ENCODE measurements at places on chromosomes 7 and 10. TPM values are rescaled to one million over a fixed set of nuclear protein-coding genes. Genes with fewer than 3 reads are reported as not detected.
A peak's percentile ranks its signal among the peaks of the same experiment; 100 is the strongest.

MYH16 gene
- total RNA-seq, result not detected

TBX20 gene
- 1.5 TPM for total RNA-seq

ALOX5 gene
- 1.2 TPM for total RNA-seq

LRGUK gene
- total RNA-seq, result 0.47 TPM

ASB10 gene
- not detected for total RNA-seq

- no peak overlapping the region for H3K27ac ChIP-seq
- no peak for DNase-seq
- H3K27me3 ChIP-seq, result peaks cover 6% of the 10 kb centered on the region
- no peaks in the 10 kb centered on the region for H3K4me1 ChIP-seq
- H3K4me3 ChIP-seq, result no peak overlapping the region
Observed at GRCh38 chr10:79498291-79498829, 14.0 kb upstream of the EIF5AL1 start.

- no peaks in the 10 kb centered on the region for H3K36me3 ChIP-seq
- no peak for DNase-seq
- H3K27ac ChIP-seq, result no peak overlapping the region
- H3K4me1 ChIP-seq, result no peaks in the 10 kb centered on the region
Observed at GRCh38 chr7:136925556-136925955, 57.1 kb downstream of the CHRM2 start.

- H3K27me3 ChIP-seq, result no peaks in the 10 kb centered on the region
- no peaks in the 10 kb centered on the region for H3K4me1 ChIP-seq
- H3K36me3 ChIP-seq, result no peaks in the 10 kb centered on the region
- no peak overlapping the region for H3K27ac ChIP-seq
Observed at GRCh38 chr7:17599733-17600339, 301.4 kb downstream of the AHR start.

GRCh38 chr10:98460837-98461499, 14.2 kb upstream of the HPS1 start:
- H3K4me3 ChIP-seq, result no peak overlapping the region
- no peak overlapping the region for H3K27ac ChIP-seq
- no peaks in the 10 kb centered on the region for H3K4me1 ChIP-seq
- H3K36me3 ChIP-seq, result no peaks in the 10 kb centered on the region
- H3K27me3 ChIP-seq, result no peaks in the 10 kb centered on the region

DNA sequence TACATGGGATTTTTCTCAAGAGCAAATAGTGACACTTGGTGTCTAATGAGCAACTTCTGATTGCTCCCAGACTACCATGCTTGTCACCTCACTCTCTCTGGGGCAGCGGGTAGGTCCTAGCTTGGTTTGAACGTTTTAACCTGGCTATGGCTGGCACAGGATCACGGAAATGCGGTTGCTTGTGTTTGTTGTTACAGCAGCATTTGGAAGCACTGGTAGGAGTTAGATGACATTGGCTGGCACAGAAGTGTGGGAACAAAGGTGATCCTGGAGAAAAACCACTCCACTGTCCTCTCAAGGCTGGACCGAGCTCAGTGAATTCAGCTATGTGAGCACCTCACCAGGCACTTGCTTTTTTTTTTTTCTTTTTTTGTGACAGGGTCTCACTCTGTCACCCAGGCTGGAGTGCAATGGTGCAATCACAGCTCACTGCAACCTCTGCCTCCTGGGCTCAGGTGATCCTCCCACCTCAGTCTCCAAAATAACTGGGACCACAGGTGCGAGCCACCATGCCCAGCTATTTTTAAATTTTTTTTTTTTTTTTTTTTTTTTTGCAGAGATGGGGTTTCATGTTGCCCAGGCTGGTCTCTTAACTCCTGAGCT, 3.5 kb upstream of the PFKFB3 start:
- no peak for DNase-seq
- H3K4me1 ChIP-seq, result peaks cover 27% of the 10 kb centered on the region
- H3K27ac ChIP-seq, result no peak overlapping the region
- H3K4me3 ChIP-seq, result no peak overlapping the region

GRCh38 chr7:38306914-38307313, 33.5 kb upstream of the TARP start:
- H3K4me3 ChIP-seq, result no peak overlapping the region
- H3K36me3 ChIP-seq, result no peaks in the 10 kb centered on the region
- DNase-seq, result no peak

- H3K27ac ChIP-seq, result no peak overlapping the region
- no peaks in the 10 kb centered on the region for H3K27me3 ChIP-seq
- H3K4me1 ChIP-seq, result no peaks in the 10 kb centered on the region
- peaks cover 36% of the 10 kb centered on the region for H3K36me3 ChIP-seq
Observed at GRCh38 chr7:92002720-92003119, 62.1 kb downstream of the AKAP9 start.

DNA sequence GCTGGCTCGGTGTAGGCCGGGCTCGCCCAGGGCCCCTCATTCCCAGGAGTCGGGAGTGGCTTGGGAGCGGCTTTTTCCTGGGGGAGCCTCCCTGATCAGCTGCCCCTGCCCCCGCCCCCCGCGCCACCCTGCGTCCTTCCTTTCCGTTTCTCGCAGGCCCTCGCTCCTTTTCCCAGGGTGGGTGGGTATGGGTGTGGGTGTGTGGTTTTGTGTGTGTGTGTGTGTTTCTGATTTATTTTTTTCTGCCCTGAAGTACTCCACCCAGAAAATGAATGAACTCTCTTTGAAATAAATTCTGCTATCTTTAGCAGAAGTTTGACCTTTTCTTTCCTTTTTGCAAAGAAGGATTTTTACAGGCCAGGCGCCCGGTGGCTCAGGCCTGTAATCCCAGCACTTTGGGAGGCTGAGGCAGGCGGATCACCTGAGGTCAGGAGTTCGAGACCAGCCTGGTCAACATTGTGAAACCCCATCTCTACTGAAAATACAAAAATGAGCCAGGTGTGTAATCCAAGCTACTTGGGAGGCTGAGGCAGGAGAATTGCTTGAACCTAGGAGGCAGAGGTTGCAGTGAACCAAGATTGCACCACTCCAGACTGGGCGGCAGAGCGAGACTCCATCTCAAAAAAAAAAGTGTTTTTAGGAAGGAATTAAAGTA, 30.0 kb upstream of the AP5Z1 start:
- DNase-seq, result no peak
- peaks cover 41% of the 10 kb centered on the region for H3K4me1 ChIP-seq
- H3K36me3 ChIP-seq, result peaks cover 21% of the 10 kb centered on the region
- H3K27ac ChIP-seq, result peak overlapping the region; percentile 84
- no peaks in the 10 kb centered on the region for H3K27me3 ChIP-seq

- no peak overlapping the region for H3K4me3 ChIP-seq
- no peak for DNase-seq
- H3K27me3 ChIP-seq, result no peaks in the 10 kb centered on the region
- no peaks in the 10 kb centered on the region for H3K4me1 ChIP-seq
Observed at GRCh38 chr10:14040787-14041631, 289.7 kb downstream of the FRMD4A start.

DNA sequence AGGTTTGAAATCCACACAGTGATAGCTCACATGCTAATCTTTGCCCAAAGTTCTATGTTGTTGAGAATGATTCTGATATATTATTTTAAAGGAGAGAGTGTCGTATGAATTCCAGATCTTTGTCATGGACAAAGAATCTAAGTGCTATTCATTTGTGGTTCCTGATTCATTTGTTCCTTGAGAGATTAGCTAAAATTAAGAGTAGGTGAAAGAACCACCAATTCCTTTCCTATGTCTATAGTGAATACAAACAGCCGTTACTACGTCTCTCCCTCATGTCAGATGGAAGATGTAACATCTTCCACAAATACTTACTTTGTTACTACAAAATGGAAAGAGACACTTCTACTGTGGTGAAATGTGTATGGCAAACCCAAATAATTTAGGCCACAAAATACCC, 3.3 kb upstream of the PLXDC2 start:
- H3K27ac ChIP-seq, result no peak overlapping the region
- no peak for DNase-seq
- no peak overlapping the region for H3K4me3 ChIP-seq
- no peaks in the 10 kb centered on the region for H3K36me3 ChIP-seq

GRCh38 chr10:31063841-31064240, 32.2 kb upstream of the ZNF438 start:
- no peaks in the 10 kb centered on the region for H3K4me1 ChIP-seq
- H3K4me3 ChIP-seq, result no peak overlapping the region
- no peak overlapping the region for H3K27ac ChIP-seq
- no peaks in the 10 kb centered on the region for H3K36me3 ChIP-seq
- H3K27me3 ChIP-seq, result peaks cover 4% of the 10 kb centered on the region

DNA sequence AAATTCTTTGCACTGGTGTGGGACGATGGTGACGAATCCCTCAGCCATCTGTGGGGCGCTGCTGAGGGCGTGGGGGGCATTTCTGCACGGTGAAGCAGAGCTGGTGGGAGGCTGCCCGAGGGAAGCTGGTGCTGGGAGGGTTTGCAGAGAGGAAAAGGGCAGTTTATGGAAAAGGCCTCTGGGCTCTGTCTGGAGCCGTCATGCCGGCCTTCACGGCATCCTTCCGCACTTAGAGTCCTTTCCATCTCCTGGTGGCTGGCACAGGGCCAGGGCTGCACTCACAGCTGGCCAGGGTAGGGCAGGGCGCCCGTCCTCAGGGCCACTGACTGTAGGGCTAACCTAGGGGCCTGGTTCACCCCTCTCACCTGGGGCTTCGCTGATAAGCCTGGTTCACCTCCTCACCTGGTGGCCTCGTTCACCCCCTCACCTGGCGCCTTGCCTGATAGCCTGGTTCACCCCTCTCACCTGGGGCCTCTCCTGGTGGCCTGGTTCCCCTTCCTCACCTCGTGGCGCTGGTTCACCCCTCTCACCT, 598 bp upstream of the AMZ1 start:
- H3K27me3 ChIP-seq, result peaks cover 18% of the 10 kb centered on the region
- H3K27ac ChIP-seq, result no peak overlapping the region
- no peak overlapping the region for H3K4me3 ChIP-seq
- DNase-seq, result no peak
